ENCODE measurements at places on chromosomes 4 and X.
A peak's percentile ranks its signal among the peaks of the same experiment; 100 is the strongest.

DNA sequence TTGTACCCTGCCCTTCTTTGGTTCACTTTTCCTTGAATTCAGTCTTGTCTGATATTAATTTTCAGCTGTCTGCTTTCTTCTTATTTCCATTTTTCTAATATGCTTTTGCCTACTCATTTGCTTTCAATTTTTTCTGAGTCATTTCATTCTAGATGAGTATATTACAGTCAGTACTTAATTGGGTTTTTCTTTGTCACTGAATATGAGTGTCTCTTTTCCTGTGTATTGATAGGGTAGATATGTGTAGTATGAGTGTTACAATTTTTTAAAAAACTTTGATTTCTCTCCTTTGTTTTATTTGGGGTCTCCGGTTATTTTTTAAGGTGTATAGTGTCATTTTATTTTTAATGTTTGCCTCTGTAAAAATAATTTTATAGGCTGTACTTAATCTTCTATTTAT is 222.2 kb downstream of the IDS start:
- peaks cover 2% of the 10 kb centered on the region for H3K36me3 ChIP-seq
- H3K27ac ChIP-seq: no peak overlapping the region
- H3K4me1 ChIP-seq: peaks cover 9% of the 10 kb centered on the region
- no peaks in the 10 kb centered on the region for H3K27me3 ChIP-seq
- H3K4me3 ChIP-seq: no peak overlapping the region

DNA sequence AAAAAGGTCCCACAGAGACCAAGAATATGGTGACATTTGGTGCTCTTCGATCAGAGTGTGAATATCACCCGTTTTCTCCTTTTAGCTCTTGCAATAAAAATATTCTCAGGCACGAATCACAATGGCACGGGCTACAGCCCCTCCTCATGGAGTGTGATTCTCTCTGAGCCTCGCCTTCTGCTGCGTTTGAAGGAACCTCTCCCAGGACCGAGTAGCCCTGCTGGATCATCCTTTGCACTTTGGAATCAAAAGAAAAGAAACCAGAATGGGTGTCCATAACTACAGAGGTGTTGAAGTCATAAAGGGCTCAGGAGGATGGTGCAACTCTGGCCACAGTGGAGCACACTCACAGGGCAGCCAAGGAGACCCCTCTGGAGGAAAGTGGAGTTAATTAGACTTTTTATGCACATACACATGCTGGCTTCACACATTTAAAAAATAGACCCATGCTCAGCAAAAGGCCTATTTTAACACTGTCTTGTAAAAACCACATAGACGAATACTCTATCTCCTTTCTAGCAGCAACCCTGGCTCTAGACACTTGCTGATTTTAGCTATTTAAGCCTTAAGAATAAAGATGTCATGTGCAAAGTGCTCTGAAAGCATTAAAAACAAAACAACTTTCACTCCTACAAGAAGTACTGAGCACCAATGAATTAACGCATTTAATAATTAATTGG is 19.1 kb downstream of the MAML3 start:
- no peaks in the 10 kb centered on the region for H3K27me3 ChIP-seq
- H3K4me3 ChIP-seq: no peak overlapping the region
- no peak overlapping the region for H3K27ac ChIP-seq

- no peaks in the 10 kb centered on the region for H3K4me1 ChIP-seq
- DNase-seq: no peak
- H3K4me3 ChIP-seq: no peak overlapping the region
- no peak overlapping the region for H3K27ac ChIP-seq
- peaks cover 6% of the 10 kb centered on the region for H3K27me3 ChIP-seq
These were observed 41.6 kb downstream of the APBB2 start for GRCh38 chr4:41172786-41173185.

- H3K27me3 ChIP-seq: peaks cover 4% of the 10 kb centered on the region
- no peak for DNase-seq
- H3K36me3 ChIP-seq: no peaks in the 10 kb centered on the region
- no peaks in the 10 kb centered on the region for H3K4me1 ChIP-seq
- no peak overlapping the region for H3K27ac ChIP-seq
- no peak overlapping the region for H3K4me3 ChIP-seq
These were observed 245.7 kb downstream of the ANTXR2 start for GRCh38 chr4:79827283-79827682.

- DNase-seq: no peak
- no peaks in the 10 kb centered on the region for H3K27me3 ChIP-seq
- no peak overlapping the region for H3K27ac ChIP-seq
- no peak overlapping the region for H3K4me3 ChIP-seq
- no peaks in the 10 kb centered on the region for H3K36me3 ChIP-seq
These were observed 1080.5 kb upstream of the TENM3 start for GRCh38 chr4:181162676-181163075.

- peaks cover 25% of the 10 kb centered on the region for H3K36me3 ChIP-seq
- DNase-seq: no peak
- peaks cover 9% of the 10 kb centered on the region for H3K4me1 ChIP-seq
- no peaks in the 10 kb centered on the region for H3K27me3 ChIP-seq
These were observed 173.8 kb downstream of the CAMK2D start for GRCh38 chr4:113587640-113588275.

- DNase-seq: peak; percentile 29
- peak overlapping the region; percentile 91 for H3K27ac ChIP-seq
- peaks cover 29% of the 10 kb centered on the region for H3K36me3 ChIP-seq
- H3K4me1 ChIP-seq: peaks cover 47% of the 10 kb centered on the region
These were observed 26.4 kb downstream of the NOP14 start for GRCh38 chr4:2936773-2937145.

DNA sequence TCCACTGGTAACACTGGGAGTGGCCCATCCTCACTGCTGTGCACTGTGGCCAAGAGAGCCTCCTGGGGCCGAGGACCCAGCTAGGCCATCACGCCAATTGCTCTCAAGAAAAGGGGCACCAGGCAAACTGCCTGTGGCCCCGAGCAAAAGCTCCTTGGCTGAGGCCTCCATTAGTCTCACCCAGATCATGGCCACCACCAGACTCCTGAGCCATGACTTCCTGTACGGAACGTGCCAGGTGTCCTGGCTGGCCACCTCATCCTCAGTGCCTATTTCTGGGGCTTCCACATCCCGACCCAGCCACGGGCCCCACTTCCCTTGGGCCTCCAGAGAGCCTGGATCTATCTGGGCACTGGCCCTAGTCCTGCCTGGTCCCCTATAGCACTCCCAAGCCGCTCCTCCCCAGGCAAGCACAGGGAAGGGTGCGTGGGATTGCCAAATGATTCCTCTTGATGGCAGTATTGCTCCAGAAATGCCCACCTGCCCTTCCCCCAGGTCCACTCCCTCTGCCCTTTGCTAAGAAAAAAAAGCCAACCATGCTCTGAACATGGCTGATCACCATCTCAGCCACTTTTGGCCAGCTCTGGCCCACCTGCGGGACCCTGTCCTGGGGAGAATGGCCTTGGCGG is 212.6 kb upstream of the AGTR2 start:
- H3K4me1 ChIP-seq: no peaks in the 10 kb centered on the region
- H3K36me3 ChIP-seq: no peaks in the 10 kb centered on the region
- no peak overlapping the region for H3K27ac ChIP-seq
- no peak for DNase-seq
- no peaks in the 10 kb centered on the region for H3K27me3 ChIP-seq

DNA sequence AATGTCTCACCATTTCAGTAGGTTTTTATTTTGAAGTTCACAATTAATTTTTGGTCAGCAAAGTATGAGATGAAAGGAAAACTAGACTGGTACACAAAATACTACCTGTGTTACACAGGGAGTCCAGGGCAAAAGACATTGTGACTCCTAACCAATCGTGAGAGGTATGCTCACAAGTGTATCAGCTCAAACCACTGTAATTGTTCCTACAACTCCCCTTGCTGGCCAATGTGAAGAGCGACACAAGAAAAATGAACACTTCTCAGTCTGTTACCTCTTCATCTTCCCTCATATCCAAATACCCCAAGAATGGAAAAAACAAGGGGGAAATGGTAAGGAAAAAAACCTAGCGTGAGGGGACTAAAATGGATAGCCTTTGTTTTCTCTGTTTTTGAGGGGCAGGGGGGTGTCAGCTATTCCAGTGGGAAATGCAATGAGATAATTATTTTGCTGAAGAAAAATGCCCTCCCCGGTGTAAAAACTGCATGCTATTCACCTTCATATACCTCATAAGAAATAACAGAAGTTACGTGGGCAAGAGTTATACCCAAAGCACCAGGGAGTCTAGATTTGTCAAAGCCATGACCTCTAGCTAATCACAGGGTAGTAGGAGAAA is 30.6 kb upstream of the NSUN7 start:
- H3K4me3 ChIP-seq: no peak overlapping the region
- H3K27me3 ChIP-seq: no peaks in the 10 kb centered on the region
- peak; percentile 34 for DNase-seq

GRCh38 chrX:13168269-13168668 is 123.8 kb upstream of the FAM9C start:
- peak overlapping the region; percentile 71 for H3K27ac ChIP-seq
- H3K4me1 ChIP-seq: peaks cover 16% of the 10 kb centered on the region
- peaks cover 4% of the 10 kb centered on the region for H3K36me3 ChIP-seq
- DNase-seq: no peak

DNA sequence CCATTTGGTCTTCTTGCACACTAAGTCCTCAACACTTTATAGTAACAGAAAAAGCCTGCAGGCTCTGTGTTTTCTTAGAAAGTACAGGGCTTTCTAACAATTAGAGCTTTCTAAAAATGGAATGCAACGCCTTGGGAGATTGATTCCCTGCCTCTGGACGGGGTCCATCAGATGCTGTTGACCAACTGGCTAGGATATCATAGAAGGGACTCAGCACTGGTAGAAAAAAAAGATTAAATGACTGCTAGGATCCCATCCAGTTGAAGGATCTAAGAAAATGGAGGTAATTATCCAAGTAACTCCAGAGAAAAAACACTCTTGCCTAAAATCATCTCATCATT is 39.5 kb downstream of the USP46 start:
- no peak for DNase-seq
- H3K27ac ChIP-seq: no peak overlapping the region
- peaks cover 23% of the 10 kb centered on the region for H3K4me1 ChIP-seq
- peaks cover 7% of the 10 kb centered on the region for H3K36me3 ChIP-seq

GRCh38 chr4:101066626-101067170 is 280.6 kb downstream of the PPP3CA start:
- H3K27me3 ChIP-seq: no peaks in the 10 kb centered on the region
- no peaks in the 10 kb centered on the region for H3K4me1 ChIP-seq
- peaks cover 6% of the 10 kb centered on the region for H3K36me3 ChIP-seq
- no peak for DNase-seq

- no peak overlapping the region for H3K4me3 ChIP-seq
- peaks cover 44% of the 10 kb centered on the region for H3K4me1 ChIP-seq
- H3K36me3 ChIP-seq: peaks cover 2% of the 10 kb centered on the region
- no peak overlapping the region for H3K27ac ChIP-seq
- DNase-seq: no peak
- no peaks in the 10 kb centered on the region for H3K27me3 ChIP-seq
These were observed 172.8 kb downstream of the SMIM20 start for GRCh38 chr4:26086621-26087441.

DNA sequence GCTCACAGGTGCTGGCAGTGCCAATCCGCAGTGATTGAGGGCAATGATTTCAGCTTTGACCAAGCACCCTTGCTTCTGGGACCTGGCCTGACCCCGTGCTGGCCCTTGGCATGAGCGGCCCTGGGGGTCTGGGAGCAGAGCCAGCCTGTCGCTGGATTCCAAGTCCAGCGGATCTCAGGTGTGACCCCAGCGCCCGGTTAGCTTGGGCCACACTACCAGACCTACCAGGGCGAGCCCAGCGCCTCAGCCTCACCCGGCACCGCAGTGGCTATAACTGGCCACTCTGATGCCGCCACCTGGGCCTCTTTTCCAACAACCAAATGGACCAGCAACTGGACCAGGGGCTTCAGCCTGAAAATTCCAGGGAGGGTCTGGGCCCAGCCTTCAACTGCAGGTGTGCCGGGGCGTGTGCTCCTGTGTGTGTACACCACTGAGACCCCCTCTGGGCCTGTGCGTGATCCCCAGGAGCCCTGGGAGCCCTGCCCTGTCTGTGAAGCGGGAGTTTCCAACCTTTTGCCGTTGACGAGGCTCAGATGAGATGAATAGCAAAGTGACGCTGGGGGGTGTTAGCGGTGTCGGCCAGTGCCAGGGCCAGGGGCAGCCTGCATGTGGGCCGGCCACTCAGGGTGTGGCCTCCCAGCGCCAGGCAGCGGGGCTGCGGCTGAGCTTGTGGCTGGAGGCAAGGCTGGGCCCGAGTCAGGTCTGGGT is 658 bp downstream of the SH3TC1 start:
- H3K27ac ChIP-seq: peak overlapping the region; percentile 88
- no peaks in the 10 kb centered on the region for H3K36me3 ChIP-seq
- peak; percentile 14 for DNase-seq
- peak overlapping the region; percentile 77 for H3K4me3 ChIP-seq

GRCh38 chr4:101763576-101763975 is 27.0 kb upstream of the BANK1 start:
- no peak for DNase-seq
- peaks cover 13% of the 10 kb centered on the region for H3K27me3 ChIP-seq

Measured in activated CD4-positive, alpha-beta T cell treated with anti-CD3 and anti-CD28 coated beads, Interleukin-2, amount 10 ng/mL, durations not matched to agents 7 days and 5 days (primary cell).